ENCODE measurements at places on chromosomes 5 and 9.
A peak's percentile ranks its signal among the peaks of the same experiment; 100 is the strongest.

GRCh38 chr5:4233671-4234070 lies 638.0 kb downstream of the IRX1 start:
- no peak overlapping the region for H3K4me3 ChIP-seq
- peak; percentile 61 for DNase-seq
- no peaks in the 10 kb centered on the region for H3K27me3 ChIP-seq

DNA sequence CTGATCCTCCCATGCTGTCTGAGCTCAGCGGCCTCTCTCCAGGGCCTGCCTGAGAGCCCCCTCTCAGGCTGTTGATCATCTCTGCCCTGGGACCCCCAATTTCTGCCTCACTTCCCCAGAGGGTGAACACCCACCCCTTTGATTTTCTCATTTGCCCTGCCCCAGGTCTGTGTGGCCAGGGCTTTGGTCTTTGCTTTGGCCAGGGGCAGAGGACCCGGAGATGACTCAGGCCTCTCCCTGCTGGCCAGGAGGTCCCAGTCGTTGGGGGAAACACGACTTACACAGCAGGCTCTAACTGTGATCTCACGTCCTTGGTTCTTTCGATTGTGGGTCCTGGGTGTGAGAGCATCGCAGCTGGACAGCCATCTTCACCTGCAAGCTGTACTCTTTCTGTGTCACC lies 1.1 kb upstream of the ADAMTS2 start:
- no peaks in the 10 kb centered on the region for H3K36me3 ChIP-seq
- peaks cover 4% of the 10 kb centered on the region for H3K4me1 ChIP-seq
- H3K27ac ChIP-seq: no peak overlapping the region

DNA sequence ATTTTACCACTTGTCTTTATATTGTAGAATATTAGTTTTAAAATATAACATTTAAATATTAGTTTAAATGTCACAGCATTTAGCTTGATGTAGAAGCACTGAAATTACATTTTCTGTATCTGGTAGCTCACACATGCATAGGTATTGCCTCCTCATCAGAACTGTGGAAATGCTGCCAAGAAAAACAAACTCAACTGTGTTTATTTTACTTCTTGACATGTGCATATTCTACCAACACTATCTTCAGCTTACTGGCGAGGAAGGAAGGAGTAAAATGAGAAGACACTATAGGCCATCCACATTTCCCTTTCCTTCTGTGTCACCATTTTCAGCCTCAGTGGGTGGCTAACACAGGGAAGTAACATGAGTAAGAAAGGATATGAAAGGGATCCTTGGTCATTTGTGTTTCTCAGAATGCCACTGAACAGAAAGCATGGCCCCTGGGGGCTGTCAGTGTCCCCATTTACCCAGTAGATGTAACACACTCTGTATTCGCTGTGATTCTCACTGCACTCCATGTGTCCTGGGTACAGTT lies 81.0 kb upstream of the HTR4 start:
- no peaks in the 10 kb centered on the region for H3K27me3 ChIP-seq
- H3K4me3 ChIP-seq: no peak overlapping the region
- DNase-seq: no peak
- no peak overlapping the region for H3K27ac ChIP-seq
- peaks cover 8% of the 10 kb centered on the region for H3K4me1 ChIP-seq
- H3K36me3 ChIP-seq: no peaks in the 10 kb centered on the region

- H3K4me1 ChIP-seq: no peaks in the 10 kb centered on the region
- H3K36me3 ChIP-seq: peaks cover 57% of the 10 kb centered on the region
- no peaks in the 10 kb centered on the region for H3K27me3 ChIP-seq
- peak overlapping the region; percentile 98 for H3K27ac ChIP-seq
- DNase-seq: no peak
- H3K4me3 ChIP-seq: peak overlapping the region; percentile 88
Measured at GRCh38 chr9:99221266-99221620, 499 bp downstream of the ALG2 start.

DNA sequence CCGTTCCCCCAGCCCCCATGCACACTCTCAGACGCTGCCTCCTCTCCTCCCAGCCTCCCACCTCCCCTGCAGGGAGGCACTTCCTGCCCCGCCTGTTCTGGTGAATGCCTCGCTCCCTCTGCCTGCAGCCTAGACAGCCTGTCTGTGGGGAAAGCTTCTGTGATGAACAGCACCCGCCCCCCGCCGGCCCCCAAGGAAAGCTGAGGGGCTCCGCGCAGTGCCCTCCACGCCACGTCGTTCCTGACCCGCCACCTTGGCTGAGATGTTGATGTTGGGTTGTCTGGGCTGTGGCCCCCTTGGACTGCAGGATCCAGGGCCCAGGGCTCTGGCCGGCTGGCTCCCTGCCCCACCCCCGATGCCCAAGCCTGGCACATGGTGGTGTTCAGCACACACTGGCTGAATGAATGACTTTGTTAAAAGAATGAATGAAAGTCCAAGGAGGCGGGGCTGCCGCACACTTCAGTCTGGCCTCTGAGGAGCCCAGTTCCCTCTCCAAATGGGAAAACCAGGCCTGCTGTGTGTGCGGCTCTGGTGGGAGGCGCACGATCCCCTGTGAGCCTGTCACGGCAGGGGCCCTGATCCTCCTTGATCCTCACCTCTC lies 2.1 kb upstream of the MYMK start:
- peaks cover 13% of the 10 kb centered on the region for H3K4me1 ChIP-seq
- H3K4me3 ChIP-seq: no peak overlapping the region
- peak overlapping the region; percentile 44 for H3K27ac ChIP-seq
- H3K27me3 ChIP-seq: no peaks in the 10 kb centered on the region

DNA sequence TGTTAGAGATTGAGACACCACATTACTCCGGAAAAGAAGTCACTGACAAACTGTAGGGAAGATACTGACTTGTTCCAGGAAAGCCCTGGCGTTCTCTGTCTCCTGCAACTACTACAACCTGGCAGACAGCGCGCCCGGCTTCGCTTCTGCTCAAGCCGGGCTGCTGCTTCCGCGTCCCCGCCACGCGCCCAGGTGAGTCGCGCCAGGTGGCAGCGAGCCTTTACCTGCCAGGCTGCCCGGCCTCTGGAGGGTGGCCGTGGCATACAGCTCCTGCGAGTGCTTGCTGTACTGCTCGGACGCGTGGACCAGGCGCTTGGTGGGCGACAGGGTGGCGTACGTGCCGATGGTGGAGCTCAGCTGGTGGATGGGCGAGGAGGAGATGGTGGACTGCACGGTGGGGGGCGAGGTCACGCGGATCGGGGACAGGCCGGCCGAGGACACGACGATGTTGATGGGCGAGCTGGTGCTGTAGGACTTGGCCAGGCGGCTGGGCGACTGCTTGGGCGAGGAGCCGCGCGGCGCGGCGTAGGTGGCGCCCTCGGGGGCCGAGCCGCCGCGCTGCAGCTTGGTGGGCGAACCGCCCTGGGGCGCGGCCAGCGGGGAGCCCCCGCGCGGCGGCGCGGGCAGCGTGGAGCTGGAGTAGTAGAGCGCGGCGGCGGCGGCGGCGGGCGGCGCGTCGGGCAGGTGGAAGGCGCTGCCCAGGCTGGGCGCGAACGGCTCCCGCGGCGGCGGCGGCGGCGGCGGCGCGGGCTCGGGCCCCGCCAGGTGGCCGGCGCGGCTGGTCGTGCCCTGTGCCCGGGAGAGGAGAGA lies 519.6 kb downstream of the CTNND2 start:
- H3K36me3 ChIP-seq: no peaks in the 10 kb centered on the region
- H3K4me3 ChIP-seq: peak overlapping the region; percentile 72
- H3K4me1 ChIP-seq: no peaks in the 10 kb centered on the region
- peaks cover 64% of the 10 kb centered on the region for H3K27me3 ChIP-seq

DNA sequence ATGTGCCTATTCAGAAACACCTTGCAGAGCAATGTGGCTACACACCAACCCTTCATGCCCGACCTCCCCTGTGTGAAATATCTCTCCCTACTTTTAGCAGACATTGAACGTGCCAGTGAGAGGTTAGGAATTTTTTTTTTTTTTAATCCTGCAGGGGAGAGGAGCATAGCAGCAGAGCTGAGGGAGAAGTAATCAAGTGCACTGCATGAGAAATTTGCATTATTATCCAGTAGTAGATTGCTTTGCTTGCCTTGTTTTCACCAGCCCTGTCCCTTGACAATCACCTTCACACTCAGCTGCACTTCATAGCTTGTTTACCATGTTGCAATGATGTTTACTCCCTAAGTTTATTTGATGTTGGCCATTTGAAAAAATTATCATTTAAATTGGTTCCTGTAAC lies 489.6 kb upstream of the ZNF608 start:
- H3K27me3 ChIP-seq: no peaks in the 10 kb centered on the region
- no peak overlapping the region for H3K4me3 ChIP-seq
- no peaks in the 10 kb centered on the region for H3K4me1 ChIP-seq
- no peak overlapping the region for H3K27ac ChIP-seq
- DNase-seq: peak; percentile 39

DNA sequence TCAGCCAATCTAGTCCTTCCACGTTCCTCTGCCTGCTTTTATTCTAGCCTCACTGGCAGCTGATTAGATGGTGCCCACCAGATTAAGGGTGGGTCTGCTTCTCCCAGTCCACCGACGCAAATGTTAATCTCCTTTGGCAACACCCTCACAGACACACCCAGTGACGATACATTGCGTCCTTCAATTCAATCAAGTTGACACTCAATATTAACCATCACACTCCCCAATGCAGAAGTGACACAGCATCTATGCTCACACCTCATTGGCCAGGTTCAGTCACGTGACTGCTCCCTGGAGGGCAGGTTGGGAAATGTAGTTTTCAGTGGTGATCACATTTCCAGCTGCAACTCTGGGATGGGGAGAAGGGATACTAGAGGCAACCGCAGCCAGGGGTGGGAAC lies 13.0 kb downstream of the SUSD3 start:
- H3K4me3 ChIP-seq: no peak overlapping the region
- H3K27ac ChIP-seq: no peak overlapping the region
- H3K36me3 ChIP-seq: no peaks in the 10 kb centered on the region
- no peaks in the 10 kb centered on the region for H3K4me1 ChIP-seq
- DNase-seq: peak; percentile 81

DNA sequence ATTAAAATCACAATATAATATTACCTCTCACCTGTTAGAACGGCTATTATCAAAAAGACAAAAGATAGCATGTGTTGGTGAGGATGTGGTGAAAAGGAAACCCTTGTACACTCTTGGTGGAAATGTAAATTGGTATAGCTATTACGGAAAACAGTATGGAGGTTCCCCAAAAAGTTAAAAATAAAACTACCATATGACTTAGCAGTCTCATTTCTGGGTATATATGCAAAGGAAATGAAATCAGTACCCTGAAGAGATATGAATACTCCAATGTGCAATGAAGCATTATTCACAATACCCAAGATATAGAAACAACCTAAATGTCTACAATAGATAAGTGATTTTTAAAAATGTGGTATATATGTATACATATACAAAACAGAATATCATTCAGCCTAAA lies 199.9 kb downstream of the SNX18 start:
- DNase-seq: no peak
- no peaks in the 10 kb centered on the region for H3K36me3 ChIP-seq
- H3K27me3 ChIP-seq: no peaks in the 10 kb centered on the region
- H3K27ac ChIP-seq: no peak overlapping the region

GRCh38 chr5:165981671-165982070 lies 2309.8 kb upstream of the WWC1 start:
- no peak overlapping the region for H3K27ac ChIP-seq
- no peaks in the 10 kb centered on the region for H3K27me3 ChIP-seq
- H3K4me1 ChIP-seq: no peaks in the 10 kb centered on the region

GRCh38 chr9:101229606-101230005 lies 155.2 kb downstream of the BAAT start:
- no peaks in the 10 kb centered on the region for H3K36me3 ChIP-seq
- no peak overlapping the region for H3K4me3 ChIP-seq
- H3K27me3 ChIP-seq: no peaks in the 10 kb centered on the region
- H3K27ac ChIP-seq: no peak overlapping the region

- peak overlapping the region; percentile 16 for H3K4me3 ChIP-seq
- peak; percentile 53 for DNase-seq
- H3K36me3 ChIP-seq: no peaks in the 10 kb centered on the region
- H3K27me3 ChIP-seq: no peaks in the 10 kb centered on the region
- H3K4me1 ChIP-seq: no peaks in the 10 kb centered on the region
Measured at GRCh38 chr5:90000351-90000750, 409.2 kb downstream of the CETN3 start.

DNA sequence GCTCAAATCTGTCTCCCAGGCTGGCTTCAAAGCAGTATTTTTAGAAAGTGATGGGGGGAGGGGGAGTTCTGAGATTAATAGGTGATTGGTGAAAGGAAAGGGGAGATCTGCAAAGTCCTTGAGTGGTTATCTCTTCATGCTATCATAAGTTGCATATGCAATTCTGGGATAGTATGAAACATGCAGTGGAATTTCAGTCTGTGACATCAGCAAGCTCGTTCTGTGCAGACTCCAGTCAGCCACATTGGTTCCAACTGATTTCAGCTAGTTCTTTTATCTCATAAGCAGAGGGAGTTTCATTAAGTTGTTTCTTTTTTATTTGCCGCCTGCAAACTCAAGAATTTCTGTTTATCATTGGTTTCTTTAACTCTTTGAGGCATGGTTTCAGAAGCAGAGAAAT lies 180.5 kb upstream of the SH3GL2 start:
- peaks cover 6% of the 10 kb centered on the region for H3K4me1 ChIP-seq
- no peaks in the 10 kb centered on the region for H3K36me3 ChIP-seq
- H3K27me3 ChIP-seq: no peaks in the 10 kb centered on the region

DNA sequence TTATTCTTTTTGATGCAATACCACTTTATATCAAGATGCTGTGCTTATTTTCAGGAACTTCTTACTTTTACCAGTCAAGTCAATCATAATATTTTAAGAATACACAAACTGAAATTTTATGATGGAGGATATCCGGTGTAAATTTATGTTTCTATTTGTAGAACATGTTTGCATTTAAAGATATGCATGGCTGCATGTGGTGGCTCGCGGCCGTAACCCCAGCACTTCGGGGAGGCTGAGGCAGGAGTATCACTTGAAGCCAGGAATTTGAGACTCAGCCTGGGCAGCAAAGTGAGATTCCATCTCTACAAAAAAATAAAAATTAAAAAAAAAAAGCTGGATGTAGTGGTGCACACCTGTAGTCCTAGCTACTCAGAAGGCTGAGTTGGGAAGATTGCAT lies 73.5 kb upstream of the ALDH1A1 start:
- DNase-seq: no peak
- no peaks in the 10 kb centered on the region for H3K36me3 ChIP-seq
- H3K4me3 ChIP-seq: no peak overlapping the region
- no peaks in the 10 kb centered on the region for H3K4me1 ChIP-seq

GRCh38 chr9:121612511-121612998 lies 38.9 kb upstream of the DAB2IP start:
- no peaks in the 10 kb centered on the region for H3K27me3 ChIP-seq
- no peaks in the 10 kb centered on the region for H3K36me3 ChIP-seq
- peak; percentile 72 for DNase-seq
- peaks cover 5% of the 10 kb centered on the region for H3K4me1 ChIP-seq
- H3K27ac ChIP-seq: no peak overlapping the region
- H3K4me3 ChIP-seq: no peak overlapping the region

- no peak for DNase-seq
- H3K27ac ChIP-seq: no peak overlapping the region
- no peaks in the 10 kb centered on the region for H3K36me3 ChIP-seq
Measured at GRCh38 chr5:35979715-35980114, 11.5 kb downstream of the UGT3A1 start.

Measured in endodermal cell (in vitro differentiated cells).